ENCODE measurements at places on chromosomes 7 and 10.

- DNase-seq: no peak
Observed at GRCh38 chr10:104527013-104527412, 114.1 kb upstream of the SORCS3 start.

DNA sequence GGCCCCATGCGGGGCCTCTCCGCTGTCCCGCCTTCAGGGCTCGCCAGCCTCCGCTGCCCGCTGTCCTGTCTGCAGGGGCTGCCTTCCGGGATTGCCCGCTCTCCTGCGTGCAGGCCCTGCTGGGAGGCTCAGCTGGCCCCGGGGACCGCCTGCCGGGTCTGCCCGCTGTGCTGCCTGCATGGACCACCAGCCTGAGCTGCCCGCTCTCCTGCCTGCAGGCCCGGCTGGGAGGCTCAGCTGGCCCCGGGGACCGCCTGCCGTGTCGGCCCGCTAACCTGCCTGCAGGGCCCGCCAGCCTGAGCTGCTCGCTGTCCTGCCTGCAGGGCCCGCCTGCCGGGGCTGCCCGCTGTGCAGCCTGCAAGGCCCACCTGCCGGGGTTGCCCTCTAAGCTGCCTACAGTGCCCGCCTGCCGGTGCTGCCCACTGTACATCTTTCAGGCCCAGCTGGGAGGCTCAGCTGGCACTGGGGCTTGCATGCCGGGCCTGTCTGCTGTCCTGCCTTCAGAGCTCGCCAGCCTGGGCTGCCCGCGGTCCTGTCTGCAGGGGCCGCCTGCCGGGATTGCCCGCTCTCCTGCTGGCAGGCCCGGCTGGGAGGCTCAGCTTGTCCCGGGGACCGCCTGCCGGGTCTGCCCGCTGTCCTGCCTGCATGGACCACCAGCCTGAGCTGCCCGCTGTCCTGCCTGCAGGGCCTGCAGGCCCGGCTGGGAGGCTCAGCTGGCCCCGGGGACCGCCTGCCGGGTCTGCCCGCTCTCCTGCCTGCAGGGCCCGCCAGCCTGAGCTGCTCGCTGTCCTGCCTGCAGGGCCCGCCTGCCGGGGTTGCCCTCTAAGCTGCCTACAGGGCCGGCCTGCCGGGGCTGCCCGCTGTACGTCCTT, 165.1 kb downstream of the GLRX3 start:
- DNase-seq: peak; percentile 62

- DNase-seq: no peak
Observed at GRCh38 chr10:72164617-72165016, 51.2 kb upstream of the ANAPC16 start.

DNA sequence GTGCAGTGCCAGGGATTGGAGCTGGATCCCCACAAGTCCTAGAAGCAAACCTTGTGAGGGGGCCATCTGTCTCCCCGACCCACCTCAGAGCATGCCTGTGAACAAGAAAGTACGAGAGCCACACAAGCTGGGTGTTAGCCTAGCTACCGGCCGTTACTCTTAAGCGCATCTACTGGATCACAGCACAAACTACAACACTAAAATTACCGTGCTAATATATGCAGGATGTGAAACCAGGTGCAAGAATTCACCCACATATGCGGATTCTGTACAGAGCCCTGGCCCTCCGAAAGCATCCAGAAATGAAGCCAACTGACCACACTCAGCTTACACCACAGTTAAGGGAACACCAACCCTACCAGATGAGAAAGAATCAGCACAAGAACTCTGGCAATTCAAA, 16.0 kb upstream of the PRSS1 start:
- no peak for DNase-seq

GRCh38 chr7:74206589-74207120, 3.2 kb upstream of the LAT2 start:
- peak; percentile 77 for DNase-seq

GRCh38 chr7:42914421-42915045, 2.7 kb upstream of the C7orf25 start:
- DNase-seq: no peak

- DNase-seq: no peak
Observed at GRCh38 chr7:5854738-5855137, 25.9 kb upstream of the OCM start.

- no peak for DNase-seq
Observed at GRCh38 chr7:27997188-27997707, 183.3 kb downstream of the JAZF1 start.

- DNase-seq: no peak
Observed at GRCh38 chr10:97012470-97012869, 173.3 kb downstream of the SLIT1 start.

DNA sequence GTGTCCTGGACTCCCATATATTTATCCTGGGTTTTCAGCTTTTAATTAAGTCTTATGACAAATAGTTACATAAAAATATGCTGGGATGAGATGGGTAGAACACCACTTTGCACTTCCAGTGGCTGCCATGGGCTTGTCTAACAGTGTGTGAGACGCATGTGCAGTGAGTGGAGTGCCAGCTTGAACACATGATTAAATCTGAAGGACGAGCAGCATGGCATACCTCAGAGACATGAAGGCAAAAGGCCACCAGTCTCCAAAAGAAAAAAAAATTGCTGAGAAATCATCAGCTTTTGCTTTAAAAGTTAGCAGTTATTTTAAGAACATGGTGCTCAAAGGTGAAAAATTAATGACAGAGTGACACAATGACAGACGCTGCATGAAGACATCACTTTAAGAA, 139.0 kb upstream of the ADCY1 start:
- no peak for DNase-seq

DNA sequence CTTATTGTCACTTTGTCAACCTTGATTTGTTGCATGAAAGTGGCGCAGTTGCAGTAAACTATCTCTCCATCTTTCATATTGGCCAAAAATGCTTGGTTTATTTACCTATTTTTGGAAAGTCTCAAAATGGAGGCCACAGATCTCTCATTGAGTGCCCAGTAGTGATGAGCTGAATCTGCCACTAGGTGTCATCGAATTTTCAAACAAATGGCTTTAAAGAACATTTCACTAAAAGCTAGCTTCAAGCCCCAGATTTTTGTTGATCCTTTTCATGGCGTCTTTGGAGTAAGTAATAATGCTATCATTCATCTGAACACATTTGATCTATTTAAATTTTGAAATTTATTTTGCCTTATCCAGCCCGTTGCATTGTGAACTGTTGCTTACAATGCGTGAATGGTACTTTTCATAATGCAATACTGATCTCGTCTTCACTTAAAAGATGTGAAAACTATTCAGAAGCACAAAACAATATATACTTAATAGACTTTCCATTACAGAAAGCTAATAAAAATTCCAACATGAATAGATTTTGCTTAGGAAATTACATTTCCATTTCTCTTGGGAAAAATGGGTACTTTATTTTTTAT, 236.2 kb downstream of the DNAJB9 start:
- no peak for DNase-seq

DNA sequence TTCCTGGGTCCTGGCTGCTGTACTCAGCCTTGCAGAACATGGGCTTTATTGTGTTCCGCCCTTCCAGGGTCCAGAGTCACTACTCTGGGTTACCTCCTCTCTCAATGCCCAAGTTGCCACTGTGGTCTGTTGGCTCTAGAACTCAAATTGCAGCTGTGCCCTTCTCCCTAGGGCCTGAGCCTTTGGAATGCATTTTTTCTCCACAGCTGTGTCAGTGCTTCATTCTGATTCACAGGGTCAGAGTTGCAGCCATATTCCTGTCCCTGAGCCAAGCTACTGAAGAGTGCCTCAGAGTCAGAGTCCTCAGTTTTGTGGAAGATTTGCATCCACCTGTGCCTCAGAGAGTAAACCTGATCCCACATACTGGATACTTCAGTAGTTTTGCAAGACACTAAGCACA, 167.5 kb downstream of the ITGB1 start:
- DNase-seq: no peak

DNA sequence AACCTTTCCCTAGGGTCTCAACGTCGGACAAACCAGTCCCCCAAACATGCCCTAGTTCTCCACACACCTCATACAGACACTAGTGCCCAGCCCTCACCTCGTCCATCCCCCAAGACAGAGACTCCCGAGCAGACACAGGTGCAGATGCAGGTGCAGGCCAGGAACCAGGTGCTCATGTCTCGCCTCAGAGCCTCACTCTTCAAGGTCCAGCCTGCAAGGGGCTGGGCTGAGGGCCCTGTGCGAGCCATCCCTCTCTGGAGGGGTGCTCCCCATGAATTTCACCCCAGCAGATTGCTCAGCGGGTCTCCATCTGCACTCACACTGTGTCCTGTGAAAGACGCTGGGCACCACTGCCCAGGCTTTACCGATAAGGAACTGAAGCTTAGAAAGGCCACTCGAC, 36.9 kb upstream of the TUBB8 start:
- no peak for DNase-seq

- no peak for DNase-seq
Observed at GRCh38 chr10:124611738-124612137, 132.4 kb downstream of the FAM53B start.

GRCh38 chr7:123661765-123662164, 6.1 kb downstream of the LMOD2 start:
- no peak for DNase-seq

DNA sequence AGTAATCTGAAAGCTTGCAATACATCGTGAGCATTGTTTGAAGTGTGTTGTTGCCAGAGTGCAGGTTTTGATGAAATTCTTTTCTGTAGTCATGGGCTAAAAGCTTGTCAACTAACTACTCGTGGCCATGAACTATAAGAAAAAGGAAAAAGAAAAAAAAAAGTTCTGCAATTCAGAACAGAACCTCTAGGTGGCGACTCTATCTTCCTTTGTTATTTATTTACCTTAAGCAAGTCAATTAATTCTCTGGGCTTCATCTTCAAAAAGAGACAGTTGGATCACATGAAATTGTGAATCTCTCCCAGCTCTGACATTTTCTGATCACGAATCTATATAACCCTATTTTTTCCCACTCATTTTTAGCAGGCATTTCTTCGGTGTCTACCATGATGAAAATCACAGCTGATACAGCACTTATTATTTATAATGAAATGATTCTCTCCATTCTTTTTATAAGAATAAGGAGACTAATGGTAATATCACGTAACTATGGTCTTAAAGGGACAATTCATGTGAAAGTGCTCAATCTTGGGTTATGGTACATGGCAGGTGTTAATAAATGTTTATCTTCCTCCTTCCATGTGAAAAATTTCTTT, 18.8 kb downstream of the TMEM196 start:
- no peak for DNase-seq

GRCh38 chr7:8204339-8205030, 57.5 kb downstream of the ICA1 start:
- no peak for DNase-seq

- DNase-seq: no peak
Observed at GRCh38 chr10:12849319-12850181, 152.0 kb downstream of the CCDC3 start.

DNA sequence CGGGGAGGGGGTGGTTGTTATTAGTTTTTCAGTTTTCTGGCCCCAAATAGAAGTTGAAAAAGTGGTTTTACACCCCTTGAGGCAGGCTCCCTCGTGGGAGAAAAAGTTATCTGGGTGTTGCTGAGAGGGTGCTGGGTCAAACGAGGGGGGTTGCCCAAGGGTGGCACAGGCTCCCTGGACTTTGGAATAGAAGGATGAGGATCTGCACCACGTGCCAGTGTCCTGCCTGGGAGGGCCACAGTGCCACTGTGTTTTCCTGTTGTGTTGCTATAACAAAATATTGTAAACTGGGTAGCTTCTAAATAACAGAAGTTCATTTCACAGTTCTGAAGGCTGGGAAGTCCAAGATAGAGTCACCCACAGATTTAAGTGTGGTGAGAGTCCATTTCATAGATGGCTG, 181.9 kb downstream of the CXCL12 start:
- DNase-seq: no peak

DNA sequence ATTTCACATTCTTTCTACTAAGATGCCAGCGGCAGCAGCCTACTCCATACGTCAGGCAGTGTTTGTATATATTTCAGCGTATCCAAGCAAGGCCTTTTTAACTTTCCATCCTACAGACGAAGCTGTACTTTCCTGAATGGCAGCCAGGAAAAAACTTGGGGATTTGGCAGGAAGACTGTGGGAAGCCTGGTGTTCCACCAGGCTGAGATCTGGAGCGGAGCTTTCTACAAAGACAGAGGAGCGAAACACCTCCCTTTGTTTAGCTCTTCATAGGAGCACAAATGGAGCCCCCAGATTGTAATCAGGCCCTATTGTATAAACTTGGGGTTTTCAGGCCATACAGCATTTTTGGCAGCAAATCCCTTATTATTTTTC, 143.8 kb downstream of the TES start:
- no peak for DNase-seq

- no peak for DNase-seq
Observed at GRCh38 chr7:34064519-34065158, 159.3 kb downstream of the BMPER start.

- DNase-seq: no peak
Observed at GRCh38 chr10:37975401-37975991, 951 bp downstream of the ZNF25 start.

DNA sequence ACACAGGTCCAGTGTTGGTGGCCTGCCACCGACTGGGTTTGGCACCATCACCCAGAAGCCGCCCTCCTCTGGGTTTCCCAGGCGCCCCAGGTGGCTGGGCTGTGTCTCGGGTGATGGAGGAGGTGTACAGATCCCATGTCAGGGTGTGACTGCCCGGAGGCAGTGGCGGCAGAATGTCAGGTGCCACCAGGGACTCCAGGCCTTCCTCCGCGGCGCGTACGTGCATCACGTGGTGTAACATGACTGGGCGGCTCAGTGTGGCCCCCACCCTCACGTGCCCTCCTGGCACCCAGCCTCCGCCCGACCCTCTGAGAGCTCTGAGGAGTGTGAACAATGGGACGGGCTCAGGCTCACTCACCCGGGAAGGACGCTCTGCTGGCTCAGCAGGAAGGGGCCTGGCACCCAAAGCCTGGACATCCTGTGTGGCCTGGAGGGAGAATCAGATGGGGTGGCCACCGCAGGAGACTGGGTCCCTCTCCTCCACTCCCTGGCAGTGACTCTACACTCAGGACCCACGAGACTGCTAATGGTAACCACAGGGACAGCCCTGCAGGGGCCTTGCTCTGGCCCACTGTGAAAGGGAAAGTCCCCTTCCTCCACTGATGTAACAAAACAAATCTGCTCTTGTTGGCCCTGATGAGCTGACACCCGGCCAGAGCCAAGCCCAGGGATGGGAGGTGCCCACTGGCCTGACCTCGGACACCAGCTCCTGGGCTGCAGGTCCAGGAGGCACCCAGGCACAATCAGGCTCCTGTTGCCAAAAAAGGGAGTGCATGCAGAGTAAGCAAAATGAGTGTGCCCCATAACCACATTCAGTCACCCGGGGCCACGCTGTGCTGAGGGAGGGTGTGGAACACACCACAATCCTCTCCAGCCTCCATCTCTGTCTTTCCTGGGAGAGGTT, 164.8 kb downstream of the PRKAG2 start:
- DNase-seq: no peak

- DNase-seq: no peak
Observed at GRCh38 chr7:41239596-41239995, 463.3 kb downstream of the INHBA start.

Data from activated CD4-positive, CD25-positive, alpha-beta regulatory T cell (primary cell).